ENCODE measurements at places on chromosomes 4 and X.
A peak's percentile ranks its signal among the peaks of the same experiment; 100 is the strongest.

- no peak for DNase-seq
Observed at GRCh38 chr4:22391551-22391950, 124.3 kb downstream of the ADGRA3 start.

DNA sequence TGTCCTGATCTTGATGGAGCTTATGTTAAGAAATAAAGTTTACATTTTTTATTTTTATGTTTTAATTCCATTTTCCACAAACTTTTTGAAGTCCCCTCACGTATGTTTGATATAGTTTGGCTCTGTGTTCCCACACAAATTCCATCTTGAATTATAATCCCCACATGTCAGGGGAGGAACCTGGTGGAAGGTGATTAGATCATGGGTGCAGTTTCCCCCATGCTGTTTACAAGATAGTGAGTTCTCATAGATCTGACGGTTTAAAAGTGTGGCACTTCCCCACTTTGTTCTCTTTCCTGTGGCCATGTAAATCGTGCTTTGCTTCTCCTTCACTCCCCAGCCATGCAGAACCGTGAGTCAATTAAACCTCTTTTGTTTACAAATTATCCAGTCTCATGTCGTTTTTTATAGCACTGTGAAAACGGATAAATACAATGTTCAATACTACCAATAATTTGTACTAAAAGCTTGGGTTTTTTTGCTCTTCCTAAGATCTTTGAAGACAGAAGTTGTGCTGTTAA, 89.8 kb downstream of the PAPSS1 start:
- DNase-seq, result no peak

- no peak for DNase-seq
Observed at GRCh38 chrX:121260596-121261240, 213.3 kb downstream of the GLUD2 start.

- DNase-seq, result no peak
Observed at GRCh38 chr4:41857226-41857641, 78.0 kb upstream of the TMEM33 start.

DNA sequence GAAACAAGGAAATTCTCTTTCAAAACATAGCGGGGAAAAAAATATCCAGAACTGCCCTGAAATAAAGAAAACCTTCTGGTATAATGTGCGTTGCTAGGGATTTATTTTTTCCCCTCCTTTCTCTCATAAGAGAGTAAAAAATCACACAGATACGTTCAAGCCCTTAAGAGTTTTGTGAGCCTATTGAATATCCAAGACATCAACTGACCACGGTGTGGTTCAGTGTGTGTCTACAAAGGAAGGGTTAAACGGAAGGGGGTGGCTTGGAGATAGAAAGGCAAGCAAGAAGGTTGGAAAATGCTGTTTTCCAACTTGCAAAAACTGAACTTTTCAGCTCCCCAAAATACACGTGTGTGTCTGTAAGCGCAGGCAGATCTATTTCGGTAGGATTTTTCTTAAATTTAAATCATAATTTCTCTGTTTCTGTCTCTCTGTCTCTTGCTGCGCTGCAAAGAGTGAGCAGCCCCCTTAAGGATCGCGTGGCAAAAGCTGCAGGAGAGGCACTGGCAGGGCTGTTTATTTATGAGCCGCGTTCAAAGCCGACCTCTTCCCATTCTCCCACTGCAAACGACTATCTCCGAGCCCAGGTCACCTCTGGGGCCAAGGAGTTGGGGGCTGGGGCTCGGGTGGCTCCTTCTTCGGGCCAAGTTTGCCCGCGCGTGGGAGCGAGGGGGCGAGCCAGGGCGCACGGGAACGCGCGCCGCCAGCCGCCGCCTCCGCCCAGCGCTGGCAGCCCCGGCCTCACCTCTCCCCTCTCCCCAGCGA, 492 bp upstream of the SLIT2 start:
- no peak for DNase-seq

GRCh38 chr4:59195839-59196238, 2004.3 kb upstream of the ADGRL3 start:
- no peak for DNase-seq

DNA sequence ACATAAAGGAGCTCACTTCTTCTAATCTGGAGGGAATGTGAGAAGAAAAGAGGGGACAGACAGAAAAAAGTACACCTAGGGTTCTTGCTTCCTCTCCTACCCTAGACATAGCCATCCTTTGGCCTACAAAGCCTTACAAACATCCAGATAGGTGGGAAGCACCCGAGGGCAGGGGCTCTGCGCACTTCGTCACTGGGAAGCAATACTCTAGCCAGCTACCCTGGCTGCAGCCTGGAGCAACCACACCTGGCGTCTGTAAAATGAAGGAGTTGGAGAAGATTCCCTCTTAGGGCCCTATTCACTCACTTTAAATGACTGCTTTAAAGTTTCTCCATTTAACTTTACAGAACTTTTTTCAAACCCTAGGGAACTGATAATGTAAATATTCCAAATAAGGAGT, 65.7 kb upstream of the NOCT start:
- DNase-seq, result no peak

DNA sequence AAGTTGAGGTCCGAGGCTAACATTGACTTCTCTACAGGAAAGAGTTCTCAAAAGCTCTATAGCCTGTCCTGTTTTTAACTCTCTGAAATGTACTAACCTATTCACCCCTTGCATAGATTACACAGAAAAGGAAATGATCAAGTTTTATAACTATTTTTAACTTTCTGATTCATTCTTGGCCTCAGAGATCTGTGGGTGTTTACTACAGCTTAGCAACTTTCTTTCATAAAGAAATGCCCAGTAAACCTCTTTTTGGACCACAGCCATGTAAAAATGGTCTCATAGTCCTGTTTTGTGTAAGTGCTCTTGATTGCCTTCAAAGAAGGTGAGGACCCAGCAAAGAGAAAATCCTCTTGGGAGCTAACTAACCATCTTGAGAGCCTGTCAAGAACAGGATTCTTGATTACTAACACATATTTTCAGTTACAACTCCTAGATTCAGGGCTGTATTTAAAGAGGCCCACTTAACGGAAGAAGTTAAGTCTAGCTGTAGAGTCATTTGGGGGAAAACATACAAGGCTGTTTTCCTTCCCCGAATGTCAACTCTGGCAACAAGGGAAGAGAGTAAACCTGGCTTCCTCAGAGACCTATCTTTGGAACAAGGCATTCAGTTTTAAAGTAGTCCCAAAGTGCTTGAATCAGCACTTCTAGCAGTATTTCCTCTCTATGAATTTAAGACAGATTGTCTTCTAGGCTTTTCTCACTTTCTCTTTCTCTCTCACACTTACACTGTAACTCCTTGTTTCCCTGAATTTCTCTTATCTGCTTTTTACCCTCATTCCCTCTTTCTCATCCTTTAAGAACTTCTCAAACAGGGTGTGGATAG, 78.2 kb downstream of the IL21 start:
- no peak for DNase-seq

DNA sequence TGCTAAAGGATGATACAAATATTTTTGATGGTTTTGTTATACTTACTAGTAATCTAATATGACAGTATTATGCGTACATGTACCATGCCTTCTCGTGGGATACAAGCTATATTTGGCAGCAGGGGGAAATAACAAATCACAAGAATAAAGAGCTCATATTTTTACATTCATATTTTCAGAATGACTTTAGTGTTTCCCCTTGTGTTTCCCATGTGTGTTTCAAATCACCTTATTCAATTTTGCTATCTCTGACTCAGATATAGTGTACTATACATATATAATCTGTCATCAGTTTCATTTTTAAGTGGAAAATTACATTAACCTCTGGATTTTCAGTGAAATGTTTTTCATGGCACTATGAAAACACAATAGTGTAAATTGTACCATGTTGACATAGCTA, 146.8 kb downstream of the RPA4 start:
- DNase-seq, result no peak

GRCh38 chrX:153934148-153934761, 582 bp downstream of the NAA10 start:
- DNase-seq, result no peak

- DNase-seq, result peak; percentile 1
Observed at GRCh38 chr4:7798178-7798995, 141.3 kb downstream of the AFAP1 start.

GRCh38 chr4:5206016-5206790, 154.9 kb downstream of the STK32B start:
- DNase-seq, result no peak

GRCh38 chr4:142043509-142043908, 407.1 kb downstream of the IL15 start:
- DNase-seq, result no peak

DNA sequence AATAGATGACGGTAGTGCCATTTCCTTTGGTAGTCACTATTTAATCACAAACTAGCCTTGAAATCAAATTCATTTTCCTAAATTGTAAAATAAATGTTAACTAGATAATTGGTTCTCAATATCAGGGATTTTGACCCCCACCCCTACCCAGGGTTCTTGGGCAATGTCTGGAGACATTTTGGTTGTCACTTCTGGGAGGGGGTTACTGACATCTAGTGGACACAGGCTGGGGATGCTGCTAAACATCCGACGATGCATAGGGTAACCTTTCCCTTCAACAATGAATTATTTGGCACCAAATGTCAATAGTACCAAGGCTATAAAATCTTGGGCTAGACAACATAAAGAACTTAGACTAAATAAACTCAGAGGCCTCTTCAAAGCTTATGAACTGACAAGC, 285.8 kb upstream of the TRPC5 start:
- DNase-seq, result no peak

DNA sequence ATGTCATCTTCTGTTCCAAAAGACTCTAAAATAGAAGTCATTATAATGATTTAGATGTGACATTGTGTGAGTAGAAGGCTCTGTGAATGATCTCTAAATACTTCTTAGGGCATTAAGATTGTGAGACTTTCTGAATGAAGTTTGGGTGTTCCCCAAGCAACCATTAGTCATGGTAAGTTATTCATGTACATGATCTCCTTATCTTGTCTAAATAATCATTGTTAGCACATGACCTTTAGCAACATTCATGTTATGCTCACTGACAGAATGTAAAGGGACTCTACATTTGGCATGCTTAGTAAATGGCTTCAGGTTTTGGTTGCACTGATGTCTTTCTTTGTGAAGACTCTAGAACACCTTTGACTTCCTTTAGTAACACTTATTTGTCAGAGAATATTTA, 140.8 kb upstream of the AGA start:
- no peak for DNase-seq

- DNase-seq, result no peak
Observed at GRCh38 chr4:11632483-11632882, 203.8 kb upstream of the HS3ST1 start.

DNA sequence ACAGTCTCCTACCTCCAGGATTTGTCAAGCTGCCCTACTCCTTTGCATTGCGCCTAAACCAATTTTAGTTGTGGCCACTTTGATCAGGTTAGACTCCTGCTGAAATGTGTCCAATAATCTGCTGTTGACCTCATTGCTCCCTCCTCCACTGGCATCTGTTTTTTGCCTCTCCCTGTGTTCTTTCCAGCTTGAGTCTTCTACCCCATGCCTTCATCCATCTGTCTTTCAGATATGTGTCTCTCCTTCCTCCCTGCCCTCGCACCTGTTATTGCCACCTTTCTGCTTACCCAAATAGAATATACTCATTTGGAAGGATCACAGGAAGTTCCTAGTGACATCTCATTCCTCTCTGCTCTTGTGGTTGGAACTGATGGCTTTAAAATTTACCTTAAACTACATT, 366.6 kb upstream of the CLNK start:
- no peak for DNase-seq

DNA sequence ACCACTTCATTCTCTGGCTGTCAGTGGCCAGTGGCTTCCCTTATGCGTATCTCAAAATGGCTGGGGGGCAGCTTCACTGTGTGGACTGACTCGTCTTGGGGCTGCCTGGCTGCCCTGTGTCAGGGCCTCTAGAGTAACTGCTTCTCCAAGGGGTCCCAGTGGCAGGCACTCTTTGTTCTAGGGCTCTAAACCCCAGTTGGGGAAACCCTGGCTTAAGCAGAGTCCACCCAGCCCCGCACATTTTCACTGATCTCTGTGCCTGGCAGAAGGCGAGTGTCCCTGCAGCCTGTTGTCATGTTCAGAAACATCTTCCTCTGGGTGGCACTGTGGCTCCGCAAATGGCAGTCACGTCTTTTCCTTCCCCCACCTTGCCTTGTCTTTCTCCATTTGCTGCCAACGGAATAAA, 59.7 kb downstream of the NBDY start:
- no peak for DNase-seq

GRCh38 chr4:189092581-189092980, 848.1 kb upstream of the FRG1 start:
- no peak for DNase-seq

GRCh38 chr4:40221744-40222143, 24.9 kb downstream of the RHOH start:
- no peak for DNase-seq

GRCh38 chrX:13491061-13491460, 78.3 kb upstream of the EGFL6 start:
- DNase-seq, result no peak

DNA sequence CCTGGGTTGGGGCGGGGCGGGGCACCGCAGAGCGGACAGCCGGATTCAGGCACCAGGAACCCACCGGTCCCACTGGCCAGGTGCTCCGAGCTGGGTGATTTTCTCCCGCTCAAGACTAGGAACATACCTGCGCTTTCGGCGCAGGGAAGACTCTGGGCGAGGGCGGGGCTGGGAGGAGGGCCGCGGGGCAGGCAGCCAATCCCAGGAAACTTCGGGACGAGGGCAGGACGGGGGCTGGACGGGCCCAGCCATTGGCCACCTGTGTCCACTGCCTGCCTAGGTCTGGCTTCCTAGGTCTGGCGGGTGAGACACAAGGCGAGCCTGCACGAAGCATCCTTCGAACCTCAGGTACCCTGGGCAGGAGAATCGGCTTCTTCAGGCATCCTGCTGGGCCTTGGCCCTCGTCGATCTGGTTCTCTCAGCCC, 274 bp upstream of the ERVMER34-1 start:
- no peak for DNase-seq

DNA sequence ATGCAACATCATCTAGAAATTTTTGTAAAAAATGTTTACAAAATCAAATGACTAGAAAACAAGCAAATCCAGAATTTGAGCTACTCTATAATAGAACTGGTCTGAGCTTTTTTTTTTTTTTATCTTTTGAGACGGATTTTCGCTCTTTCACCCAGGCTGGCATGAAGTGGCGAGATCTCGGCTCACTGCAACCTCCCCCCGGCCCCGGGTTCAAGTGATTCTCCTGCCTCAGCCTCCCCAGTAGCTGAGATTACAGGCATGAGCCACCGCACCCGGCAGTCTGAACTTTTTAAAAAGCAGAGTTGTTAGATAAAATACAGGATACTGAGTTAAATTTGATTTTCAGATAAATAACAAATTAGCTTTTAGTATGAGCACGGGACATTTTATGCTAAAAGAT, 11.0 kb downstream of the SPP1 start:
- DNase-seq, result no peak

GRCh38 chr4:110344165-110344564, 131.8 kb upstream of the ENPEP start:
- DNase-seq, result no peak

- DNase-seq, result no peak
Observed at GRCh38 chrX:8374041-8374825, 90.4 kb upstream of the VCX3B start.

GRCh38 chr4:113738251-113738650, 23.3 kb downstream of the CAMK2D start:
- DNase-seq, result no peak

- peak; percentile 4 for DNase-seq
Observed at GRCh38 chrX:40471965-40472648, 108.7 kb upstream of the ATP6AP2 start.

- no peak for DNase-seq
Observed at GRCh38 chrX:33178218-33178617, 33.1 kb downstream of the DMD start.

Measured in stimulated activated CD8-positive, alpha-beta memory T cell treated with anti-CD3 and anti-CD28 coated beads, Interleukin-15, amount 100 ng/mL, for 48 hours (primary cell).